ENCODE measurements at places on chromosomes 7 and 10.

DNA sequence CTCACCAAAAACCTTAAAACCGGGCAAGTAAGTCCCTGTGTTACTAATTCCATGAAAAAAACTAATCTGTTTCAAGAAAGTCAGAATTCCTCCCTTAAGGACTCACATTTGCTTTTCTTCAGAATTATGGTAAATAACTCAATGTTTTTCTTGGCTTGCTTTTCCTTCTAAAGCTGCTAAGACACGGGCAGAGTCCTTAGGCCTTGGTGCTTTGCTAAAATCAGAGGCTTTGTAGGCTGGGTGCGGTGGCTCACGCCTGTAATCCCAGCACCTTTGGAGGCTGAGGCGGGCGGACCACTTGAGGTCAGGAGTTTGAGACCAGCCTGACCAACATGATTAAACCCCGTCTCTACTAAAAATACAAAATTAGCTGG lies 32.0 kb downstream of the GNA12 start:
- DNase-seq: no peak

- DNase-seq: peak; percentile 16
Observed at GRCh38 chr10:80444646-80445319, 9.3 kb upstream of the TSPAN14 start.

DNA sequence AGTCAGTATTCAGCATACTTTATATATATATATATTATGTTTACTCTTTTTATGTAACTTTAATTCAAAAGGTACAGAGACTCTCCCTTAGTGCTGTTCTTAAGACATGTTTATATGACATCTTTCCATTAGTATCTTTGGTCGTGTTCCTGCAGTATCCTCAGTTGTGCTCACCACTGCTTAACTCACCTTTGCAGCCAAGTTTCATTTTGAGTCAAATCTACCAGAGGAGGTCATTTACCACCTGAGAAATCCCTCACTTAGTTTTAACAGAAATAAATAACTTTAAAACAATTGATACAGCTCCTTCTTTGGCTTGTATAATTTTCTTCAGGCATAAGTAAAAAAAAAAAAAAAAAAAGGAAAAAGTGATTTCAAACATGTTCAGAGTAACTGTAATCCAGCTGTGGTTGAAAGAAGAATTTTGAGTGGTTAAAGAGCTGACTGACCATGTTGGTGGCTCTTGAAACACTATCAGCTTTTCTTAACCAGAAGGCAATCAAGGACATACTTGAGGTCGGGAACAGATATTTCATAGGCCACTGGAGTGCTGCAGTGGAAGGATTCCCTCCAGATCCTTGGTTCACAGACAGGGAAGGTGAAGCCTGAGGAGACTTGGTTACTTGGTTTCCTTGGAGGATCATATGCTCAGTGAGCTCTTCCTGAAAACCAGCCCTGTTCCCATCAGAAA lies 116.8 kb downstream of the AUTS2 start:
- DNase-seq: no peak

- no peak for DNase-seq
Observed at GRCh38 chr10:72445851-72446250, 91.1 kb upstream of the DNAJB12 start.

- DNase-seq: no peak
Observed at GRCh38 chr10:72682638-72683037, 9.3 kb upstream of the MCU start.

GRCh38 chr10:76282061-76283025 lies 850.9 kb downstream of the LRMDA start:
- DNase-seq: peak; percentile 76

- no peak for DNase-seq
Observed at GRCh38 chr10:32905466-32905865, 52.6 kb downstream of the ITGB1 start.

DNA sequence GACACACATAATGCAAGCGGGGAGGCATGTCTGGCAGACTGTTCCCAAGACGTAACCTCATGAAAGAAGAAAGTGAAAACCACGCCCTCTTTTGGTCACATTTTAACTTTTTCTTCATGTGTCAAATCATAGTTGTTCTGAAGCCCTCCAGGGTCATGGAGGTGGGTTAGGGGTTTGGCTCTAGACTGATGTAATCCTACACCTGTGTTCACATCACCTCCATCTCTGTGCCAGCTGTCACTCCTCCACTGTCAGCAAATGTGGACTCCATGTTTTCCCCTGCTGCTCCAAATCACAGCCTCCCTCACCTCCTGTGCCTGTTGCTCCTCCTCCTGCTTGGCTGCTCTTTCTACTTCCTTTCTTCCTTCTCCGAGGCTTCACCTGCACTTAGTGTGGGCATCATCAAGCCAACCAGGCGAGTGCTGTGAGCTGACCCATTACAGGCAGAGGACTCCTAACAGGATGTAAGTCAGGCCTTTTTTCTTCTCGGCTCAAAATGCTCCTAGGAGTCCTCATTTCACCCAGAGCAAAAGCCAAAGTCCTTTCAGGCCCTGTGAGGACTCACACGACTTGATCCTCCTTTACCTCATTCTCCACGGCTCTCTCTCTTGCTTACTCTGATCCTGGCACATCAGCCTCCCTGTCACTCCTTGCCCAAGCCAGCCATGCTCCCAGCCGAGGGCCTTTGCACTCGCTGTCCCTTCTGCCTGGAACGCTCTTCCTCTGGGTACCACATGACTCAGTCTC lies 66.4 kb upstream of the IFRD1 start:
- DNase-seq: peak; percentile 44

DNA sequence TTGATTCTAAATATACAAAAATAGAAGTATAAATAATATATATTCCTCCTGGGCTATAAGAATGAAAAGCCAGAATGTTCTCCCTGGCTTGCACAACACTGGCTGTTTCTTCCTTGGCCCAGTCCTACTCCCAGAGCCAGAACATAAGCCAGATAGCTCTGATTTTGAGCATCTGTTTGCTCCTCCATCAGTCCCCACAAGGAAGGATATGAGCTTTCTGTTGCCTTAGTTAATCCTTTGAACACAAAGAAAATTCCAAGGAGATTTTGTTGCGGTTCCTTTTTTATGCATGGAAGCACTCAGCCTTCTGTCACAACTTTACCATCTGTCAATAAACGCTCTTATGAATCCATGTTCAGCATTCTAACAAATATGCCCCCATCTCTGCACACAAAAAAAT lies 361.8 kb downstream of the IPMK start:
- no peak for DNase-seq

DNA sequence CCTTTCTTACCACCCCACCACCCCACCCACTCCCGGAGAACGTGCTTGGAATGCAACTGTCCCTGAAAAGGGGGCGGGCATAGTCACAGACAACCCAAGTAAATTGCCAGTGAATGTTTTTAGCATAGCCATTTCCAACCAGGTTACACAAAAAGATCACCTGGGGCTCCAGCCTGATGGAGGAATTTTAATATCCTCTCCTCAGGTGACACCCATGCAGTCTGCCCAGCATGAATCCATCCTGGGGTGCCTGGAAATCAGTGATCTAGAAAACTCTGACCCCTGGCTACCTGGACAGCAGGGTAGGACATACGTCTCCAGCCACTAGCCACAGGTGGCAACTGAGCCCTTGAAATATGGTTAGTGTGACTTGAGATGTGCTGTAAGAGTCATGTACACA lies 61.1 kb downstream of the SORBS1 start:
- DNase-seq: no peak

GRCh38 chr10:90313576-90314325 lies 544.1 kb downstream of the HTR7 start:
- no peak for DNase-seq

DNA sequence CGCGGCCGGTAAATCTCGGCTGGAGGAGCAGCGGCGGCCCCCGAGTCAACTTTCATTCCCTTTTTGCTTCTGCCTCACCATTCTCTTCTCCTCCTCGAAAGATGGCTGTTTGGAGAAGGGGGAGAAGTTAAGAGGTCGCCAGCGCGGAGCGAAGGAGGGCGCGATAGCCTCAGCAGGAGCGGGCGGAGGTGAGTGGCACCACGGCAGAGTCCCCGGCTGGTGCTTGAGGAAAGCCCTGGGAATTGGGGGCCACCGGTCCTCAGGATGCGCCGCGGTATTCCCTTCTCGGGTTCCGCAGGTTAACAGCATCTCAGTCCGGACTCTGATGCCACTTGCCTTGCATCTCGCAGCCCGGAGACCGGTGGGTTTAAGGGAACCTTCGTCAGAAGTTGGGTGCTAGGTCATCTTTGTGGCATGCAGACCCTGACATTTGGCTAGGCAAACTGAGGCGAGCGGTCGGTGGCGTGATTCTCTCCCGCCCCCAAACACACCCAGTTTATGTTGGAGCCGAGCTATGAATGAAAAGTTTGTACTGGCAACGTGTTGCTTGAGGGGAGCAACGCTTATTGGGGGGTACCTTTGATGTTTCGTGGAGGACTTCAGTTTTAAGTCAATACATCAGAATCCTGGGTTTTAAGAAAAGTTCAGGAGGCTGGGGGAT lies 59.5 kb upstream of the PRPS1L1 start:
- peak; percentile 81 for DNase-seq

DNA sequence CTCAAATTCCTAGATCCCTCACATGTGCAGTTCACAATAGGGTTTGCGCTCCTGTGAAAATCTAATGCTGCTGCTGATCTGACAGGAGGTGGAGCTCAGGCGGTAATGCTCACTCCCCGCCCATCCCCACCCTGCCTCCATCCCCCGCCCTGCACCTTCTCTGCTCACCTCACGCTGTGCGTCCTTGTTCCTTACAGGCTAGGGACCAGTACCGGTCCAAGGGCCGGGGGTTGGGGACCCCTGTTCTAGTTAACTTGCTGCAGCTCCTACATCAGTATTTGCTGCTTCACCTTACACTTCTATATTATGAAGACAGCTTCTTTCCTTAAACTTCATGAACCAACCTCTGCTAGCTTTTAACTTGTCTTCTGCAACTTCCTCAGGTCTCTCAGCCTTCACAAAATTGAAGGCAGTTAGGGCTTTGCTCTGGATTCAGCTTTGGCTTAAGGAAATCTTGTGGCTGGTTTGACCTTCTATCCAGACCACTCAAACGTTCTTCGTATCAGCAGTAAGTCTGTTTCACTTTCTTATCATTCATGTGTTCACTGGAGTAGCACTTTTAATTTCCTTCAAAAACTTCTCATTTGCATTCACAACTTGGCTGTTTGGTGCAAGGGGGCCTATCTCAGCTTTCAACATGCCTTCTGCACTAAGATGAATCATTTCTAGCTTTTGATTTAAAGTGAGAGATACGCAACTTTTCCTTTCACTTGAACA lies 1.7 kb upstream of the TNKS2 start:
- no peak for DNase-seq

GRCh38 chr10:117175215-117175900 lies 21.9 kb upstream of the KCNK18 start:
- peak; percentile 50 for DNase-seq

GRCh38 chr7:73573276-73573675 lies 5.1 kb downstream of the TBL2 start:
- no peak for DNase-seq

- DNase-seq: no peak
Observed at GRCh38 chr10:29537799-29538198, 97.0 kb downstream of the SVIL start.

DNA sequence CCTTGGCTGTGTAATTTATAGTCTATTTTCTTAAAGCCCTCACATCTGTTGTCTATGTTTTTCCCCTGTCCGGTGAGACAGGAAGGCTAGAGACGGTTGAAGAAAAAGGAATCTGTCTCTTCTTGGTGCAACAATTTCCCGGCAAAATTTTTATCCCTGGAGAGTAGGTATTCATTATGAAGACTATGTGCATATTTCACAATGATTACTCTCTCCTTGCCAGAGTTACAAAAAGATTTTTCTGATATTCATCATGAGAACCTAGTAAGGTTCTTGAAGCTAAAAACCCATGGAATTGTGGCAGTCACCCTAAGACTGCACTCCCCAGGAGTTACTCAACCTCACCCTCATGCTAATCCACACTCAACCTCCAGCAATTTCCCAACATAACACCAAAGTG lies 55.0 kb upstream of the GHITM start:
- no peak for DNase-seq

- no peak for DNase-seq
Observed at GRCh38 chr7:2011266-2012043, 221.3 kb downstream of the MAD1L1 start.

- DNase-seq: no peak
Observed at GRCh38 chr7:75712517-75713361, 26.0 kb downstream of the HIP1 start.

DNA sequence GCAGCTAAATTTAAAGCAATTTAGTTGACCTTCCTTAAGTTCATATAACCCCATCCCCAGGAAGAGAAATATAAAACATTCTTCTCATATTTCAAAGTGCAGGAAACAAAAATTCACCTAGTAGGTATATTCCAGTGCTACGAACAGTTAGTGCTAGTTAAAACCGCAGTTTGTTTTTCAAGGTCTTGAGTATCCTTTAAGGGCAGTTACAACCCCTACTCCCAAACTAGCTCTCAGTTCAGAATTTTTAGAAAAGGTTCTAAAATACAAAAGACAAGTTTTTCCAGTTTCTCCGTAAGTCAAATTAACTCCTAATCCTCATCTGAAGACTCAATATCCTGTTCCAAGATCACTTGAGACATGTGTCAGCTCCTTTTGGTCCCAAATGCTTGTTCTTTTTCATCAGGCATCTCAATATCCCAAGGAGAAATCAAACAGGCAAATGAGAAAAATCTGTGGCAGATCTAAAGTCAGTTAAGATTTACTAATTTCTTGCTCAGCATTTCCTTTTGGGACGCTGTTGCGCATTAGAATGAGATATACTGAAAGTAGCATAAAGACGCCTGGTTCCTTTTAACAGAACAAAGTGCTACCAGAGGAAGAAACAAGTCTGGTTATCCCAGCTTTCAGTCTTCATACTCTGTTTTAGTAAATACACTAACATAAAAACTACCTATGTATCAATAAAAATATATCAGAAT lies 51.8 kb downstream of the ARHGAP12 start:
- no peak for DNase-seq

- DNase-seq: no peak
Observed at GRCh38 chr7:25392588-25393338, 164.5 kb upstream of the NPVF start.

- DNase-seq: no peak
Observed at GRCh38 chr7:155218276-155219153, 79.2 kb upstream of the INSIG1 start.

DNA sequence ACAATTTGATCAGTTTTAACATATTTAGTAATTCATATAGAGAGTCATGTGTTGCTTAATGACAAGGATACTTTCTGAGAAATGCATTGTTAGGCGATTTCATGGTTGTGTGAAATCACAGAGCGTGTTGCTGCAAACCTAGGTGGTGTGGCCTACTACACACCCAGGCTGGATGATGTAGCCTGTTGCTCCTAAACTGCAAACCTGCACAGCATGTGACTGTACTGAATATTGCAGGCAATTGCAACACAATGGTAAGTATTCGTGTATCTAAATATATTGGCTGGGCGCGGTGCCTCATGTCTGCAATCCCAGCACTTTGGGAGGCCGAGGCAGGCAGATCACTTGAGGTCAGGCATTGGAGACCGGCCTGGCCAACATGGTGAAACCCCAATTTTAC lies 73.7 kb upstream of the BAIAP2L1 start:
- DNase-seq: no peak

DNA sequence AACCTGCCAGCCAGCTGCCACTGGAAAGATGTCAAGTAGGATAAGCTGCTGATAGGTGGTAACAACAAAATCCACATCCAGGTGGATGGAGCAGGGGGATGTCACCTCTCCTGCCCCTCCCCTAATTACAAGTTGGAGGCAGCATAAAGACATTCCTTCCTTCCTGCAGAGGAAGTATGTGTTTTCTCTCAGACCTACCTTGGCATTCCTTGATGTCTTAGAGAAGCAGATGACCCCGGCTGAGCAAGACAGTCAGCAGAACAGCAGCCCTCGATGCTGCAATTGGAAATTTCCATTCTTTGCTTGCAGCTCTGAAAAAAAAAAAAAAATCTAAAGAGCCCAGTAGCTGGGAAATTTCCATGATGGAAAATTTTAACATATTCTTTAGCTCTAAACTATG lies 137.5 kb upstream of the MKLN1 start:
- no peak for DNase-seq
